ENCODE measurements at places on chromosomes 4 and X. TPM values are rescaled to one million over a fixed set of nuclear protein-coding genes. Genes with fewer than 3 reads are reported as not detected.

CITED1 gene
- 3.8 TPM for total RNA-seq

PLS3 gene
- total RNA-seq: 285 TPM

SH3RF1 gene
- total RNA-seq: 14.1 TPM

IL1RAPL2 gene
- total RNA-seq: not detected

DSPP gene
- not detected for total RNA-seq

MAGEB10 gene
- total RNA-seq: not detected

- no peak for DNase-seq
These were observed 50.8 kb downstream of the SLC2A9 start for GRCh38 chr4:9970399-9971011.

DNA sequence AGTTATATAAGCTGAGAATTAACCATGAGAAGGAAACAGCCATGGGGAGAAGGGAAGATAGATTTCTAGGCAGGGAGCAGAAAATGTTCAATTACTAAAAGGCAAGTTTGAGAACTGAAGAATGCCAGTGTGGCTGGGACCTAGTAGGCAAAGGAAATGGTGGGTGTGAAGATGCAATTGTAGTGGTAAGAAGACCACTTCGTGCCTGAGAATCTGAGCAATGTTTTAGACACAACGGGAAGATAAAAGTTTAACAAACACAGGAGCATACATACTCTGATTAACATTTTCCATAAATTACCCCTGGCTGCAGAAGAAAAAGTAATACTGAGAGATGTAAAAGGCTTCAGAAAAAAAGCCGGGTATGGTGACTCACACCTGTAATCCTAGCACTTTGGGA is 18.1 kb upstream of the MMRN1 start:
- no peak for DNase-seq

- DNase-seq: no peak
These were observed 19.2 kb downstream of the GABRQ start for GRCh38 chrX:152656890-152657289.

- DNase-seq: no peak
These were observed at the start of gene IL1RAPL2 for GRCh38 chrX:104565791-104566680. IL1RAPL2 (plus strand) TSS chrX:104566199.

DNA sequence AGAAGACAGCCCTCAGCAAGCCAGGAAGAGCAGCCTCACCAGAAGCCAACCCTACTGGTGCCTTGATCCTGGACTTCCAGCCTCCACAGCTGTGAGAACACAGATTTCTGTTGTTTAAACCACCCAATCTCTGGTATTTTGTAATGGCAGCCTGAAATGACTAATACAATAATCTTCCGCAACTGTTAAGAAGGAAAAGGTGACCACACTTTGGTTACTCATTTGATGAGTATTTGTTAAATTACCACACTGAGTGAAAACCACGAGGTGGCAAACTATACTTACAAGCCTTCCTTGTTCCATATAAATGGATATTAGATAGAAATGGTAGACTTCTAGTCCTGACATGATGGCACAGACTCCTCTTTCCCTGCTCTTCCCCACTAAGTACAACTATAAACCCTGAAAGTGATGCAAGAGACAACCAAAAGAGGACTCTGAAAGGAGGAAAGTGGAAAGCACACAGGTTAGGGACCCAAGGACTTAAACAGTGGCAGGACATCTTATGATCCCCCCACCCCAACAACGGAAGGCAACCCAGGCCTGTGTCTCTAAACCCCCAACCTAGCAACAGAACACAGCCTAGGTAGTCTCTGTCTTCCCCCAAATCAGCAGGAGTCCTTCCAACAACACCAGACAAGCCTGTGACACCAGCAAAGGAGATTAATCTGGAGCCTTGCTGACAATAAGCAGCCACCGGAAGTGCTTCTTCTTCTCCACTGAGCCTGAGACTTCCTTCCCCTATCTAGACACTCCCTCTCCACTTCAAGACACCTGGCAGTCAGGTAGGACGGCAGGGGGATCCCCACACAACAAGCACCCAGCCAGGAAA is 12.3 kb downstream of the ZNF182 start:
- no peak for DNase-seq

DNA sequence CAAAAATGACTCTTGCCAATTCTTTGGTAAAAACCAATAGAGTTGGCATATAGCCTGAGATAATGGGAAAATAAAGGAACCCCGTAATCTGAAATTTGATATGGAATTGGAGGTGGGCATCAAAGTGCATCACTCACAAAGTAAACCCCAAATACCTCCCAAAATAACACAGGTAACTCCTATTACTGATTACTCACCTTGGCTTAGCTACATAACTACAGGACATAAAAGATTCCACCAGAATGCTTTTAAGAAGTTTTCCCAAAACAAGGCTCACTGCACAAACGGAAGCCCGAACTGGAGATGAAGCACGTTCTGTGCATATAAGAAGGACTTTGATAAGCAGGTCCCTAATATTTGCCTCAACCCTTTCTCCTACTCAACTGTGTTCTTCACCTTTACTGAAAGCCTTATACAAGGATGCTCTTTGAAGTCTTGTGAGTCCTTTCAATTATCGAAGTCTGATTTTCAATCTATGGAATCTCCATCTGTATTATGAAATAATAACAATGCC is 14.6 kb upstream of the ANXA10 start:
- DNase-seq: no peak

GRCh38 chrX:109199726-109200125 is 282.2 kb downstream of the GUCY2F start:
- DNase-seq: no peak

GRCh38 chrX:96453139-96453538 is 231.5 kb upstream of the DIAPH2 start:
- no peak for DNase-seq

- DNase-seq: no peak
These were observed 276.0 kb downstream of the FBXW7 start for GRCh38 chr4:152259866-152260265.

- DNase-seq: no peak
These were observed 61.9 kb downstream of the ABLIM2 start for GRCh38 chr4:8096690-8097061.

Data from SJSA1 (cell line).